ENCODE measurements at places on chromosomes 4 and X. TPM values are rescaled to one million over a fixed set of nuclear protein-coding genes. Genes with fewer than 3 reads are reported as not detected.

DNA sequence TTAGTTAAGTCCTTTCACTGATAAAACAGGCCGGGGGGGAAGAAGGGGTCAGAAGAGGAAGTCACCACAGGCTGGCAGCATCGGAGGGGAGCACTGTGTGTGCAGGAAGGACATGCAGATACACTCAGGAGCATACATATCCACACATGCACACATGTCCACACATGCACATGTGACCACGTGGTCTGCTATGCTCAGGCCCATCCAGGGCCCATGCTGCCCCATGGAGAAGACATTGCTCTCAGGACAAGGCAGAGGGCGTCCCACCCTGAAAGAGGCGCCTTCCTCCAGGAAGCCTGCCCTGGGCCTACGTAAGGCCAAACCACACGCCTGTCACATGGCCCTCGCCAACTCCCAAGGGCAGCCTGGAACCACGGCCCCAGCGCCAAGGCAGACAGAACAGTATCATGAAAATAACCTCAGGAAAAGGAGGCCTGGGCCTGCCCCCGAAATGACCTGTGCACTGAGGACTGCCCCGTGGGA, 15.8 kb downstream of the WDR1 start:
- DNase-seq = no peak

SRPX gene
- total RNA-seq = 45.2 TPM

DNA sequence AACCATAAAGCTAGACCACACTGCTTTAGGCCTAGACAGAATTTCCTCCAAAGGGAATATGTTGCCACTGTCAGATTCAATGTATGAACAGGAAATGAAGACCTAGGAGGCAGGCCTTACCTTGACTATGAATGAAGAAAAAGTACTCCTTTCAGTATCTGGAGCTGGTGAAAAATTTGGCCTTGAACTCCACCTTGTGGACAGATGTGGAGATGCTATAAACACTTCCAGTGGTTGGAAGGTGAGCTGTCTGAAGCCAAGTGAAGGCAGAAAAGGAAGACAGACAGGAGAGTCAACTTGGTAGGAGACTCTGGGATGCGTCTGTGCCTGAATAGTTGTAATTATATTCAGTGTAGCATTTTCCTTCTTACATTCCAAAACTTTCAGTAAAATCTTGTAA, 17.2 kb downstream of the SPIN3 start:
- peak; percentile 35 for DNase-seq

DNA sequence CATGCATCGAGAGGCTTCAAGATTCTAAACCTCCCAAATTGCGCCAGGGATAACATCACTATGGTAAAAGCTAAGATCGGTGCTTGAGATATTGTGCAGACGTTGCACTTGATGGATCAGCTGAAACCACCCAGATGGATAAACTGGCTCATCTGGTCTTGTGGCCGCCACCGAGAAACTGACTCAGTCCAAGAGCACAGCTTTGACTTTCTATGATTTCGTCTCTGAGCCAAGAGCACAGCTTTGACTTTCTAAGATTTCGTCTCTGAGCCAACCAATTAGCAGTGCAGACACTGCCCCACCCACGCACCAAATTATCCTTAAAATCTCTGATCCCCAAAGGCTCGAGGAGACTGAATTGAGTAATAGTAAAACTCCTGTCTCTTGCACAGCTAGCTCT, 687.2 kb downstream of the FAM133A start:
- DNase-seq = no peak

ARHGAP6 gene
- total RNA-seq = 0.89 TPM

DNA sequence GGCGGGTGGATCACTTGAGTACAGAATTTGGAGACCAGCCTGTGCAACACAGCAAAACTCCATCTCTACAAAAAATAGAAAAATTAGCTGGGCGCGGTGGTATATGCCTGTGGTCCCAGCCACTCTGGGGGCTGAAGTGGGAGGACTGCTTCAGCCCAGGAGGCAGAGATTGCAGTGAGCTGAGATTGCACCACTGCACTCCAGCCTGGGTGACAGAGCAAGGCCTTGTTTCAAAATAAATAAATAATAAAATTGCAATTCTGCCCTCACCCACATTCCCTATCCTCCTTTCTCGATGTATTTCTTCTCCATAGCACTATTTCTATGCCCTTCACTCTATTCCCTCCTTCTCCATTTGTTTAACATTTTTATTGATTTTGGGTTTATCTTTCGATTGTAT, 8.7 kb upstream of the SLAIN2 start:
- no peak for DNase-seq
